MCF 10A (cell line): ENCODE measurements at places on chromosomes 7 and 10. TPM values are rescaled to one million over a fixed set of nuclear protein-coding genes. Genes with fewer than 3 reads are reported as not detected.

Gene CALHM1
- total RNA-seq, result not detected in 2 replicates

Gene AKR1C3
- total RNA-seq, result 22.0 and 22.9 TPM in 2 replicates

Gene FXYD4
- not detected in 2 replicates for total RNA-seq

Gene KIF20B
- total RNA-seq, result 30.3 and 33.7 TPM in 2 replicates

Gene PPP1R3A
- not detected in 2 replicates for total RNA-seq

Gene NXPH1
- total RNA-seq, result not detected in 2 replicates

Gene HTR7
- total RNA-seq, result 14.1 and 15.3 TPM in 2 replicates

Gene TMEM168
- 29.5 and 32.5 TPM in 2 replicates for total RNA-seq

Gene ARF5
- 109 and 133 TPM in 2 replicates for total RNA-seq

Gene HTR5A
- total RNA-seq, result not detected in 2 replicates

Gene ADCK2
- total RNA-seq, result 22.2 and 27.8 TPM in 2 replicates

Gene FRA10AC1
- 19.3 and 25.1 TPM in 2 replicates for total RNA-seq

Gene GNAT3
- not detected in 2 replicates for total RNA-seq

Gene SUFU
- 6.3 TPM in 2 replicates for total RNA-seq

Gene TAS2R60
- total RNA-seq, result not detected in 2 replicates
